ENCODE measurements at places on chromosomes 3 and 15.

DNA sequence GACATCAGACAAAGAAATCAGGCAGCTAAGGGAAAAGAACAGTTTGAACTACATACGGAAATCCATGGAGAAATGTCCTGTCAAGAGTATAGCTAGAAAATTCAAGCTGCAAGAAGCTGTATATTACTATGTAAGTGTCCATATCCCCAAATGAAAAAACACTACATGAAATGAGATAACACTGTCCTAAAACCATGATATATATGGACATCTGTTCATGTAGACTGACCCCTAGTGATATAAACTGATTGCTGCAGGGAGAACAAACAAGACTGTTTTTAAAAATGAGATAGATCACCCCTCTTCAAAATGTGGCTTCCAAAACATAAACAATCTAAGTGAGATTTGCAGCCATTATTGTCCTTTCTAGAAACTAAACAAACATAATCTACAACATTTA is 985.6 kb downstream of the EPHA3 start:
- no peak for DNase-seq

DNA sequence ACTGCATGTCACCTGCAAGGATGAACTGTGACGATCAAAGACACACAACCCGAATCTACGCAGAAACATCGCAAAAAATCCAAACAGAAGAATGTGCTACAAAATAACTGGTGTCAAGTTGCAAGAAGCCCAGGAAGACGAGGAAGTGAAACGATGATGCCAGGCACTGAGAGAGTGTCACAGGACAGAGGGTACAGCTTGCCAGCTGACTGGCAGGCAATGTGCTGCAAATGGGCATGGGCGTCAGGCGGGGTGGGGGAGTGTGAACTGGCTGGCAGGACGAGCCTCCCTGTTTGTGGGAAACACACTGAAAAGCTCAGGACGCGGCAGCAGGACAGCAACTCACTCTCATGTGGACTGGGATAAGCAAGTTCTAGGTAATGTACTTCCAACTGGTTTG is 28.9 kb upstream of the OCA2 start:
- no peak for DNase-seq

- no peak for DNase-seq
Observed at GRCh38 chr3:141392897-141393734, 24.8 kb downstream of the ZBTB38 start.

- no peak for DNase-seq
Observed at GRCh38 chr3:56459719-56460118, 8.5 kb downstream of the ERC2 start.

GRCh38 chr3:100195375-100195774 is 65.4 kb upstream of the TBC1D23 start:
- DNase-seq: no peak

- no peak for DNase-seq
Observed at GRCh38 chr15:41256577-41257038, 25.5 kb downstream of the CHP1 start.

DNA sequence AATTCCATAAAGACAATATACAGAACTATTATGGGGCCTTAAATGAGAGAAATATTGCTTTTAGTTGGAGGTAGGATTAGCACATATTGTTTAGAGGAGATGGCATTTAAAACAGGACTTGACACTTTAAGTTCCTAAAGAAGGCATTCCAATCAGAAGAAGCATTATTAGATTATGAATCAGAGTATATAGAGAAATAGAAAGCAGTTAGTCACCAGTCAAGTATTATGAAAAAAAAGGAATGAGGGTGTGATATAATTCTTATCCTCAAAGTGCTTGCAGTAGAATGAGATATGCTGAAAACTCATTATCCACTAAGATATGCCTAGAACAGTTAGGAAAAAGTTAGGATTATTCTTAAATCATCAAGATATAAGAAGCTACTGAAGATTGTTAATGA is 456.2 kb downstream of the ZNF385D start:
- no peak for DNase-seq

GRCh38 chr15:77032052-77032646 is 37.2 kb downstream of the PSTPIP1 start:
- DNase-seq: no peak

- no peak for DNase-seq
Observed at GRCh38 chr3:185900228-185900627, 37.6 kb downstream of the TRA2B start.

DNA sequence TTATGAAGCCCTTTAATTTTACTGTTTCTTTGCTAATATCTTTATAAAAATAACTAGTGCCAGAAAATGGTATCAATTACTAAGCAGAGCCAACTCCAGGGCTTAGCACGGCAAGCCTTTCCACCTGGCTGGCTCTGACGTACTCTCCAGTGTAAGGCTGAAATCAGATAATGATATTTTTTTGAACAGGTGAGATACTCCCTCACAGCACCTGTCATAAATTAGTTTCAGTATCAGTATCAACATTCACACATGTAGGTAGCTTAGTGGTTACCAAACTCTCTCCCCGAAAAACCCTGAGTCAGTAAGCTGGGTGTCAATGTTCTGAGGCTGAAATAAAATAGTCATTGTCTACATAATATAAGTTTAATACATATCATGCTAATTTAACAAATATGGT is 710.1 kb downstream of the SQOR start:
- no peak for DNase-seq

GRCh38 chr15:57557267-57557666 is 34.4 kb upstream of the MYZAP start:
- no peak for DNase-seq

DNA sequence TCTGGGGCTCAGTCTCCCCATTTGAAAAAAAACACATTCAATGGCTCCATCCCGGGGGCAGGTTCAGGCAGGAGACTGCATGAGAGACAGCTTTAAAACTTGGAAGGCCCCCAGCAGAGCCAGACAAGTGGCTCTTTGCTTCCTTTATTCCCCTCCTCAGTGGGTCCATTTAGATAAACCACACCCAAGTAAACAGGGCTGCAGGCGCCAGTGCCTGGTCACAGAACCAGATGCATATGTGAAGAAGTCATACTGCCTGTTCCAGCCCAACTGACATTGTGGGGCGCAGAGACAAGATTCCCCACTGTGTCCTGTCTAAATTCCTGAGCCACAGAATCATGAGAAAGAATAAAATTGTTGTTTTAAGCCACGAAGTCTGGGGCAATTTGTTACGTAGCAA is 9.0 kb downstream of the FBN1 start:
- no peak for DNase-seq

DNA sequence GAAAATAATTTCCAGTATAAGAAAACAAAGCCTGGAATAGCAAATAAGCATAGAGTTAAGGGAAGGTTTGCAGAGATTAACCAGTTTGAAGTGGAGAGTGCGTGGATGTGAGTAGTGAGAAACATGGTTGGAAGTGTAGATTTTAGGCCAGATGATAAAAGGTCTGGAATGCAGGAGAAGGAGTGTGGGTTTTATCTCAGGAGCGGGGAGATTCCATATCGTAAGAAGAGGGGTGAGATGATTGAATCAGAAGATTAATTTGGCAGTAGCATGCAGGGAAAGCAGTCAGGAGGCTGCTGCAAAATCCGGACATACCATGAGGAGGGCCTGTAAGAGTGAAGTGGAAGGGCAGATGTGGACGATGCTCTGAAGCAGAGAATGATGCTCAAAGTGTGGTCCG is 13.7 kb downstream of the PPARG start:
- no peak for DNase-seq

- no peak for DNase-seq
Observed at GRCh38 chr3:176490357-176490756, 706.9 kb downstream of the TBL1XR1 start.

- no peak for DNase-seq
Observed at GRCh38 chr3:70393881-70394612, 81.6 kb upstream of the MDFIC2 start.

DNA sequence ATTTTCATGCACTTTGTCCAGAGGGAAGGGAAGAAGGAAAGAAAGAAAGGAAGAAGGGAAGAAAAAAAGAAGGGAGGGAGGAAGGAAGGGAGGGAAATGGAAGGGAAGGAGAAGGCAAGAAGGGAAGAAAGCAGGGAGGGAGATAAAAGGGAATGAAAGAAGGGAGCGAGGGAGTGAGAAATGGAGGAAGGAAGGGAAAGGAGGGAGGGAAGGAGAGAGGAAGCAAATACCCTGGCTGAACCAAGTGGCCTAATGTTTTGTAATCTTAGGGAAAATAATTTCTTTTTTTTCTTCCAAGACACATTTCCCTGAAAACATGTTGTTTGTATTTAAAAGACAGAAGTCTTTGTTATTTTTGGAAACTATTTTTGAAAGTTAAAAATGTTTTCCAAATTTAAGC is 35.9 kb downstream of the DTWD1 start:
- DNase-seq: no peak

- DNase-seq: no peak
Observed at GRCh38 chr3:3560591-3561311, 238.5 kb upstream of the LRRN1 start.

Data from activated gamma-delta T cell (primary cell).